ENCODE measurements at places on chromosomes 2 and 18.

GRCh38 chr2:74481961-74482800 is 617 bp downstream of the CCDC142 start:
- no peak for DNase-seq

GRCh38 chr2:100146657-100146960 is 4.2 kb upstream of the AFF3 start:
- DNase-seq, result no peak

DNA sequence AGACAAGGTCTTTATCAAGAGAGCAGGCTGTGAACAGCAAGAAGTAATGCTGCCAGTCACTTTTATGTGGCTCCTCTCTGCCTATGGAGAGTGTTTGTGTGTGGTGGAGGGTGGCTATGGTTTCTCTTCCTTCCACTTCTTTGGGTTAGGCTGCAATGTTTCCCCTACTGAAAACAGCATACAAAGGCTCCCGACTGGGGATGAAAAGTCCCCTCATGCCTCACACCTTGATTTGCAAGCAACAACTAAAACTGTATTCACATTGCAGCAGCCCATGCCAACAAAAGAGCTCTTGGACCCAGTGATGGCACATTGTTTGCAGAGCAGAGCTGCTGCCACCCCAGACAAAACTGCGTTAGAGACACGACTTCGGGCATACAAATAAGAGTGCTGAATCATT is 301.6 kb downstream of the SLC8A1 start:
- no peak for DNase-seq

GRCh38 chr2:214217136-214217535 is 193.7 kb upstream of the VWC2L start:
- no peak for DNase-seq

DNA sequence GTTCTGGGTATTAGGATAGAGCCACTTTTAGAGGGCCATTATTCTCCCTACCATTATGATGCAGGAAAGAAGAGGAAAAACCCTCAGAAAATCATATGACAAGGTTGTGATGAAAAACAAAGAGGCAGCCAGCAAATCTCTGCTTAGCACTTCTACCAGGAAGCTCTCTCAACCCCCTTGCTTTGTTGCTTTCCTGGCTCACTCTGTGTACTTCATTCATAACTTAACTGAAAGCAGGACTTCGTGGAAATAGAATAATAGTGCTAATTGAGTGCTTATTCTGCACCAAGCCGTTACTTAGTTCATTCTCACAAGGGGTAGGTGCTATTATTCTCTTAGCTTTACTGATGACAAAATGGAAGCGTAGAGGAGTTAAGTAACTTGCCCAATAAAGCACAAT is 354.1 kb downstream of the HRH4 start:
- DNase-seq, result no peak

DNA sequence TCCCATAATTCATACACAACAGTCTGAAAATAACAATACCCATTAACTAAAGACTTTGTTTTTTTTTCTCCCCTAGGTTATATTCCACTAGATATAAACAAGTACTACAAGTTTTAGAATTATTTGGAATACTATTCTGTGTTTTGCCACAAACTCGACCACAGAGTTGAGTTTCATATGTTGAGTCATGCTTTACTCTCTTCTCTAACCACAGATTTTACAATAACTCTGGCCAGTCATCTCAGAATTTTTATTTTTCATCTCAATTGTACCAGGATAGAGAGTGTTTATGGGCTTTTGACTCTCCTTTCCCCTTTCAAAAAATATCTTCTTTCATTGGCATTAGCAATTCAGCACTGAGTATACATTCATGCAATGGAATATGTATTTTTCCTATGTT is 348.7 kb upstream of the GALNT5 start:
- DNase-seq, result no peak

- no peak for DNase-seq
Observed at GRCh38 chr2:140502951-140503630, 1627.7 kb downstream of the LRP1B start.

- DNase-seq, result no peak
Observed at GRCh38 chr2:211617803-211618202, 920.8 kb downstream of the ERBB4 start.

- DNase-seq, result no peak
Observed at GRCh38 chr2:190637903-190638618, 10.8 kb upstream of the NAB1 start.

- no peak for DNase-seq
Observed at GRCh38 chr2:72619626-72620025, 206.2 kb downstream of the EXOC6B start.

GRCh38 chr2:128702616-128703015 is 383.9 kb upstream of the HS6ST1 start:
- no peak for DNase-seq

GRCh38 chr2:207706936-207707860 is 4.2 kb upstream of the CCNYL1 start:
- no peak for DNase-seq

DNA sequence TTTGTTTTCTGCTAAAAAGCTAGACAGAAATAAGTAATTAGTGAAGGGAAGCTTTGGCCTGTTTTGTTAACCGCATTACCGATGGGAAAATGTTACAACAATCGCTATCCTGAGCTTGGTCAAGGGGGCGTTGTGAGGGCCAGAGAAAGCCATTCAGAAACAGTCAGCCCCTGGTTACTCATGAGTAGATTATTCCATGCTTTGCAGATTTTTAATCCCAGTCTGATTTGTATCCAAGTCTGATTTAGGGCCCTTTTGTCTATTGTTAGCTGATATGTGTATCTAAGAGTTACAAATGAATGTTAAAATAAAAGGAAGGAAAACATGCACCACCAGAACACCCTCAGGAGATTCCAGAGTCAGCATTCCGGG is 99.1 kb downstream of the PRPF40A start:
- no peak for DNase-seq

GRCh38 chr18:7980136-7980535 is 413.0 kb downstream of the PTPRM start:
- no peak for DNase-seq

- DNase-seq, result no peak
Observed at GRCh38 chr18:65523461-65523860, 227.4 kb upstream of the CDH7 start.

- no peak for DNase-seq
Observed at GRCh38 chr2:169732583-169733358, 861 bp upstream of the KLHL23 start.

DNA sequence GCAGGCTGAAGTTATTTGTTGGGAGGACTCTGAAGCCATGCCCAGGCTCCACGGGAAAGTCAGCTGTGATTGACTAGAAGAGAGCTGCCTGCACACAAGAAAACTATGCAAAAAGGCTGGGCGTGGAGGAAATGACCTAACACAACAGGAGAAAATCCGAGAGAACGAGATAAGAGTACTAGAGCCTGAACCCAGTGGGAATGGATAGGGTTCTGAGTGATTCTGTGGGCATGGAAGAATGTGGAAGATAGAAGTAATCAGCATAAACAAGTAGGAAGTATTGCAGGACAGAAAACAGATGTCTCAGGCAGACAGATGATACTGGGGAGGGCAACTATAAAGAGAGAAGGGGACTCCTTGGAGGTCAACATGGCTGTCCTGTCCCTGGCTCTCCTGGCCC is 12.1 kb upstream of the COPS8 start:
- DNase-seq, result no peak

GRCh38 chr2:119425620-119426395 is 5.8 kb upstream of the TMEM37 start:
- no peak for DNase-seq
